Urothelium cell line (cell line): ENCODE measurements at places on chromosomes 16 and 17.

DNA sequence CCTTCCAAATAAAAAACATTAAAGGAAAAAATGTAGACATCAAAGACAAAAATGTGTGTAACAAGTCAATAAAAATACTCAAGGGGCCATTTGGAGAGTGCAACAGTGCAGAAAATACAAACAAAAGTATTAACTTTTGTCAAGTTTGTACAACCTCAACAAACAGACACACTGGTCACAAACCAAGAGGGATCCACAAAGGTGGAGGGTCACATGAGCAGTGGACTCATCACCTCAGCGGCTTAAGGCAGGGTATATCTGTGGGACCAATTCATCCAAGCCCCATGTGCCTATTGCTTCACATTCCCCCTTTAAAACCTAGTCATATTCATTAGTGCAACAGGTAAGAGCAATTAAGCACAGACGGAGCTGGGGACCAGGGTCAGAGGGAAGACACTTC lies 45.2 kb downstream of the DCUN1D3 start:
- no peak for DNase-seq

- DNase-seq = peak; percentile 76
Measured at GRCh38 chr16:76535-77272, 1.3 kb upstream of the MPG start.

- no peak for DNase-seq
Measured at GRCh38 chr17:79024901-79025737, 1.1 kb downstream of the C1QTNF1 start.

GRCh38 chr17:68843522-68843921 lies 111.7 kb downstream of the ABCA8 start:
- DNase-seq = no peak

DNA sequence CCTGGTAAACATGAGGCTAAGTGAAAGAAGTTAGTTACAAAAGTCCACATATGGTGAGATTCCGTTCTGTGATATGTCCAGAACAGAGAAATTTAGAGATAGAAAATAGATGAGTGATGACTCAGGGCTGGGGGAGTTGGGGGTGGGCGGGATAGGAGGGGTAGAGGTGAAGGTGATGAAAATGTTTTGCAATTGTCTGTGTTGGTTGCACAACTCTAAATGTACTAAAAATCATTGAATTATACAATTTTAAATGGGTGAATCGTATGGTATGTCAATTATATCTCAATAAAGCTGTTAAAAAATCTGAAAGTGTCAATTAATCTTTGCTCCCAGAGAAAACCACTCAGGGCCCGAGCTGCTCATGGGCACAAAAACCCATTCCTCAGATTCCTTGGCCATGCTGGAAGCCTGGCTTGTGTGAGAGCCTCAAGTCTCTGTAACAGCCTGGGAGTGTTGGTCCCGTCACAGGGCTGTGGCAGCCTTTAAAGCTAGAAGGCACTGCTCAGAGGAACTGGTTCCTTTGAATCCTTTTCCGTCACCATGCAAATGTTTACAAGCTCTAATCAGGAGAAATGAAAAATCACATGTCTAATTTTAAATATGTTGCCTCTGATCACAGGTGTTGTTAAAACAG lies 225.3 kb downstream of the WWOX start:
- DNase-seq = no peak

DNA sequence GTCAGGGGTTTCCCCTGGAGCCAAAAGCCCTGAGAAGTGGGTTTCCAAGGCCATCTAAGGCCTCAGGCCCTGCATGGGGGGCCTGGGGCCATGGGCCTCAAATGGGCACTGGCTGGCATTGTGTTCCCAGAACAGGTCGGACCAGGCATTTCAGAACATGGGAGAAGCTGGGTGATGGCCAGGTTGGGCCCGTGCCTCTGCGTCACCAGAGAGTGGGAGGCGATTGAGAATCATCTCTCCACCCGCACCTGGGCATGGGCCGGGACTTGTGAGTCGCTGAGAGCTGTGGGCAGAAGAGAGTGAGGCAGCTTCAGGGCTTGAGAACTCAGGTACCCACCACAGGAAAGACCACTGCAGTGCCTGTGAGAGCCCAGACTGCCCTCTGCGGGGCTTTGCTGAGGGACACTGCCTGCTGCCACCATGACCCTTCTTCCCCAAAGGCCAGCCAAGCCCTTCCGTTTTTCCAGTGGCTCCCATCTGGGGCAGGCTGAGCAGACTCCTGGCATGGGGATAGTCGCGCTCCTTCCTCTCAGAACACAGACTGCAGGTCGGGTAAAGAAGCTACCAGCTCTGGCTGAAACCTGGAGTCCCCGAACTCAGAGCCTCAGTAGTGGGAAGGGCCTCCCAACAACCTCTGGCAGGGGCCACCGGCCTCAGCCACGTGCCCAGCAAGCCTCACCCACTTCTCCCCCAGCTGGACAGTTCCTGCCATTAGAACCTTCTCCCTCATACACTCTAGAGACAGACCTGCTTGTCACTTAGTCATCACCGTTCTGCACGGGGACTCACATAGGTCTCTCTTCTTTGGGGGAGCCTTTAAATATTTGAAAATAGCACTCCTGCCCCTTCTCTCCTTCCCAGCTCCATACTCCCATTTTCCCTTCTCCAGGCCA lies 1.6 kb downstream of the RAB11FIP4 start:
- no peak for DNase-seq

DNA sequence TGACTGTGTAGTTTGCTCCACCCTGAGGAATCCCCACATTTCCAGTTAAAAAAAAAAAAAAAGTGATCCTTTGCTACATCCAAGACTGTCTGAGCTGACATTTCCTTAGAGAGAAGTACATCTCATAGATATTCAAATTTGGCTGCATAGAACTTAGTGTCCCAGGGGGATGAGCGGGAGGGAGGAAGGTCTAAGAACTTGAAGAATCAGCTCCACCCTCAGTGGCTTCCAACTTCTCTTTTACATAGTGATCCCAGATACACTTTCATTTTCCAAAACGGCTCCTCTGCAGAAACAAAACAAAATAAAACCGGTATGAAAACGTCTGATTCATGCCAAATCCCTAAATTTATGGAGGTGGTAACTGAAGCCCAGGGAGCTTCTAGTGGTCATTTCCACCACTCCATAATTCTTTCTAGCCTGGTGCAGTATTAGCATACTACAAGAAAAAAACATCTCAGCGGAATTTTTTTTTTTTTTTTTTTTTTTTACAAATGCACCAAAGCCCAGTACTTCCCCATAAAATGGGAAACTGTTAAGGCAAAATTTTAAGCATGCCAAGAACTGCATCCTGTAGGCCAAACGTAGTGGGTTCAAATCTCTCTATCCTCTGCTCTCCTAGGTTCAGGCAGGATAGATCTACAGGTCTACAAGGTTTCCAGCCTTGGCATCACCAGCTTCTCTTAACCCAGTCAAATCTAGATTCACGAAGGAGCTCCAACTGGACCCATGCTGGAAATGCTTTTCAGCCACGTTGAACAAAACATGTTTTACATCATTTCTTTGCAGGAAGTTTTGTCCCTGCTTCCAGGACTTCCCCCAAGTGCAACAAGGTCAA lies 29.3 kb downstream of the MAF start:
- DNase-seq = no peak

- no peak for DNase-seq
Measured at GRCh38 chr17:36980280-36980761, 31.6 kb downstream of the AATF start.

DNA sequence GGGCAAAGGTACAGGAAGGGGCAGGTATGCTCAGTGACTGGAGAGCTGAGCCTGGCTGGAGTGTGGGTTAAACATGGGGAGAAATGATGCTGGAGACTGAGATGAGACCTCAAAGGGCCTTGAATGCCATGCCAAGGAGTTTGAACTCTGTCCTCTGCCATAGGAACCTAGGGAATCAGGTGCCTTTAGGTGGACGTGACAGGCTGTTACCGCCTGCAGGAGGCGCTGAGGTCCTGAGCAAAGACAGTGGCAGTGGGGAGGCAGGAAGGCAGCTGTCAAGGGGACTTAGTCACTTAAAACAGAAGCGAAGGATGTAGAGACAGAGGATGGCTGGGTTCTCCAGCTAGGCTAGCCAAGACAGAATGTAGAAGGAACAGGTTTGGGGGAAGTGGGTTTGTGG lies 9.1 kb downstream of the PSMB3 start:
- no peak for DNase-seq

- DNase-seq = no peak
Measured at GRCh38 chr17:40203131-40203530, 16.0 kb upstream of the WIPF2 start.

GRCh38 chr17:3914312-3914670 lies 2.0 kb downstream of the P2RX1 start:
- DNase-seq = no peak

DNA sequence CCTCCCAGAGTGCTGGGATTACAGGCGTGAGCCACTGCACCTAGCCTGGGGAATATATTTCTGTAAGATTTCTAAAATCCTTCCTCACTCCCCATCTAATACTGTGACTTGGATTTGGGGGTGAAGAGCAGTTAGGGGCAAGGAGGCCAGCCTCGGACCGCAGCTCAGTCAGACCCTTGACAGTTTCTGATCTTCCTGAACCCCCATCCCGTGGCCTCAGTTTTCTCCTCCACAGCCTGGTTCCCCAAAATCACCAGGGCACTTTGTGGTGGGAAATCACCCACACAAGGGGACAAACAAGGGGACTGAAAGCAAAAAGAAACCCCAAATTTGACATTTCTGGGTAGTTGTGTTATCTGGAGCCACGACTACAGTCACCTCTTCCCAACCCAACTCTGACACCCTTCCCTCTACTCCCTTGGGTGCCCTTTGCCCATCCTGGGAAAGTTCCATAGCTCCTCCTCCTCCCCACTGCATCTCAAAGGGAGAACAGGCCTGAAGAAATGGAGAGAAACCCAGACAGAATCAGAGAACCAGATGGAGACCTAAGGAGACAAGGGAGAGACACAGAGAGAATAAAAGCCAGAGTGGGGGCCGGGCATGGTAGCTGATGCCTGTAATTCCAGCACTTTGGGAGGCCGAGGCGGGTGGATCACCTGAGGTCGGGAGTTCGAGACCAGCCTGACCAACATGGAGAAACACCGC lies 2.8 kb upstream of the STAT5A start:
- no peak for DNase-seq

GRCh38 chr16:30886145-30886544 lies 7.7 kb downstream of the BCL7C start:
- DNase-seq = no peak

DNA sequence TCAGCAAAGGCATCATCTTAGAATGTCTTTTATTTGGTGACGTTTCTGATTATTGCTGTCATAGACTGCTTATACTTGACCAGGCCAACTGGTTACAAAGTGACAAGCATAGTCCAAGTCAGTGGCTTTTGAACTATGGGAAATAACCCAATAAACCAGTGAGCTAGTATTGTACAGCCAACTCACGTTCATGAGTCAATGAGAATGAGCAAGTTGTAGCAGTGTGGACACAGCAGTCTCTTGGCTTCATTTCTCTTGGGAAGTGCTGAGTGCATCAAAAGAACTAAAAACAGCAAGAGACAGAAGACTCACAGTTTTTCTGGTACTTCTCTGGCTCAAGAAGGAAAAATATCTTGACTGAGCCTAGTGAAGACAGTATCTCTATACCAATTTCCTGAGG lies 36.9 kb upstream of the CRISPLD2 start:
- DNase-seq = no peak

DNA sequence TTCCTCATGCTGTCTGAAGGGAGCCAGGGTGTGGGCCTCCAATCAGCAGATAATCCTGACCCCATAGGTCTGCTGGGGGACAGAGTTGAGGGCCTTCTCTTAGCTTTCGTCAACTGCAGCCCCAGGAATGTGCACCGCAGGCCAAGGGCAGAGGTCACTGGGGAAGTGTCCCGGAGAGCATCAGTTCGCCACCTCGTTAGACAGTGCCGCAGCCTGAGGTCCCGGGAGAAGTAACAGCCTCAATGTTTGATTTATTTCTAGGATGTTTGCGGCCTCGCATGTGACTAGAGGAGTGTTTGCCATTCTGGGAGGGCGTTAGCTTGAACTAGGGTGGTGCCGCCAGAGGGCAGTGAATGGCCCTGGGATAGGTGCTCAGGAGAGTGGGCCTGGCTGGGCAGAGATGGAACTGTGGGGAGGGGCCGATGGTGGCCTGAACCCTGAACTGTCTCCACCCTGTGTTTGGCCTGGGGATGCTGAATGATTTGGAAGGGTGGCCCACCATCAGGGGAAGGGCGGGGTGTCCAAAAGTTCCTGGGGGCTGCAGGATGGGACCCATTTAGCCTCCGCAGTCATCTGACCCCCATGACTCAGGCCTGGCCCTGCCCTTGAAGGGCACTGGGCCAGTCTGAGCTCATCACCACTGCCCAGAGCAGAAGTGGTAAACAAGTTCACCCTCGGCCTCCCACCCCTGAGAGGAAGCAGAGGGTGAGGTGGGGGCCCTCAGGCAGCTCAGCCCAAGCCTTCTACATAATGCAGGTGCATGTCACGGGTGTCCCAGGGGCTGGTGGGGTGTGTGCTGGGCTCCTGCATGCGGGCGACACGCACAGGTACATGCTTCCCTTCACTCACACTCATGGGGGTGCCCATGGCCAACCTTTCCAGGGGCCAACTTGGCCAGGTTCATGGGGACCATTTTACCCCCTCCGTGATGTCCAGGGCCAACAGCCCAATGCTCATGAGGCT lies 12.4 kb upstream of the TAC4 start:
- DNase-seq = no peak

DNA sequence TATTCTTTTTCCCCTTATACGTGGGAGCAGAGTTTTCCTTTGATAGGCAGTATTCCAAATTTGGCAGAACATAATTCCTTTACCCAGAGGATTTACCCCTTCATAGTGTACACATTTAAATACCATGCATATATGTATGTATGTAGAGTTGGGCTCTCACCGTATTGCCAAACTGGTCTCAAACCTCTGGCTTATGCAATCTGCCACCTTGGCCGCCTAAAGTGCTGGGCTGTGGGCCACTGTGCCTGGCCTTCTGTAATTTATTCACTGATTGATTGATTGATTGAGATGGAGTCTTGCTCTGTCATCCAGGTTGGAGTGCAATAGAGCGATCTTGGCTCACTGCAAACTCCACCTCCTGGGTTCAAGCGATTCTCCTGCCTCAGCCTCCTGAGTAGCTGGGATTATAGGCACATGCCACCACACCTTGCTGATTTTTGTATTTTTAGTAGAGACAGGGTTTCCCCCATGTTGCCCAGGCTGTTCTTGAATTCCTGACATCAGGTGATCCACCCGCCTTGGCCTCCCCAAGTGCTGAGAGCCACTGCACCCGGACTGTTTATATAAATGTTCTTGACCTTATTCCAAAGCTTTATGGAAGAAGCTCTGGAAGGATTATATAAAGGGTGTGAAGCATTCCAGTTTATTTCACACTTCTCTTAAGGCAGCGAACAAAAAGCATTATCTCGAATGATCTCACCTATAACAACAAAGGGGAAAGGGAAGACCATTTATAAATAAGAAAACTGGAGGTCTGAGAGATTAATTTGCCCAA lies 14.9 kb downstream of the GLG1 start:
- no peak for DNase-seq

DNA sequence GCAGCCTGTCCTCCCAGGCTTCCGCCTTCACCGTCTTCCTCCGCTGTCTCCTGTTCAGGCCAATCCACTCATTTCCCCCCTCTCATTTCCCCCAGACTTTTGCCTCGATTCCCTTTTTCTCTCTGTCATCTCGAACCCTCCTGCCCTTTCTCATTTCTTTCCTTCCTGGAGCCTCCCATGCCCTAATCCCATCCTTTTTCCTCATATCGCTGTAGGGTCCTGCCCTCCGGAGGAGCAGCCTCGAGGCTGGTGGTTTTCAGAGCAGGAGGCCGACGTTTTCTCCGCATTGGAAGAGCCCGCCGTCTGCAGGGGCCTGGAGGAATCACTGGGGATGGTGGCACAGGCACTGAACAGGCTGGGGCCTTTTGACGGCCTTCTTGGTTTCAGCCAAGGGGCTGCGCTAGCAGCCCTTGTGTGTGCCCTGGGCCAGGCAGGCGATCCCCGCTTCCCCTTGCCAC lies 597 bp downstream of the OVCA2 start:
- DNase-seq = no peak

GRCh38 chr16:74936902-74937560 lies 47.9 kb downstream of the WDR59 start:
- DNase-seq = no peak
